ENCODE measurements at places on chromosomes 12 and 14.

- DNase-seq, result no peak
Measured at GRCh38 chr12:47147739-47148138, 68.0 kb upstream of the AMIGO2 start.

DNA sequence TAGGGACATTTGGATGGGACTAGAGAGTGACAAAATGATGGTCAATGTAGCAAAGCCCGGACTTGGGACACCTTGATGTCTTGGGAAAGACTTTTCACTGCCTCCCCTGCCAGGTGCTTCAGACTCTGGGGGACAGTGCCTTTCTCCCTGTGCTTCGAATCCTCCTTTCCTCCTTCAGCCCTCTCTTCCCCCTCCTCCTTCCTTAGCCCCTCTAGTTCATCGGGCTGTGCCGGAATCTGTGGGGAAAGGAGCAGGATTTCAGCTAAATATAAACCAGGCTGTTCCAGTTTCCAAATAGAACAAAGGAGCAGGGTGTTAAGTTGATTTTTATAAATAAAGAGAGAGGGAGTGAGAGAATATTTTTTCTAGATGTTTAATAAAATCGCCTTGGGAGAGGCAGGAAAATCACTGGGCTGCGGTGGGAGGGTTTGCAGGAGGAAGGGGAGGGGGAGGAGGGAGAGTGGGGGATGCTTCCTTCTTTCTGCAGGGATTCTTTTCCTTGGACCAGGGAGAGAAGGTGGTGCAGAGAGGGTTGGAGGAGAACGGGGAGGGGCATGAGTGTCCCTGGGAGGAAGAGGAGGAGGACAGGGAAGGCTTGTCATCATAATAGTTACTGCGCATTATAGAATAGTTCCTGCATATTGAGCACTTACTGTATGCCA lies 21.3 kb upstream of the CABP1 start:
- DNase-seq, result no peak

DNA sequence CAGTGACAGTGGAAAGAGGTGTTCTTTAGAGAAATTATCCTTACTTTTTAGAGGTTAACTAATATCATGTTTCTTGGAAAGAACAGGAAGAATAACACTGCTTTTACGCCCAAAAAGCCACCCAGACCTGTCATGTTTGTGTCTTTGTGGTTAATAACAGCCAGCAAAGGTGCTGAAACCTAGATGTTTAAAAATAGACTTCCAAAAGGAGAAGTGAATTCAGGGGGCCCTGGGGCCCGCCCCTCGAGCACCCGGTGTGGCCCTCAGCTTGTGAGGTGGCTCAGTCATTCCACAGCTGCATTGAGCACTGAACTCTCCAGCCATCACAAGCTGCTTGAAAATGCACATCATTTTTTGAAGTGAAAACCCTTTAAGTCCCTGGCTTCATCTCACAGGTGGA lies 20.8 kb upstream of the AMN start:
- DNase-seq, result no peak

- no peak for DNase-seq
Measured at GRCh38 chr12:68854078-68854468, 46.1 kb downstream of the MDM2 start.

GRCh38 chr12:2053691-2054090 lies 904 bp downstream of the CACNA1C start:
- peak; percentile 38 for DNase-seq

GRCh38 chr14:104870368-104871144 lies 5.5 kb downstream of the CEP170B start:
- DNase-seq, result no peak

DNA sequence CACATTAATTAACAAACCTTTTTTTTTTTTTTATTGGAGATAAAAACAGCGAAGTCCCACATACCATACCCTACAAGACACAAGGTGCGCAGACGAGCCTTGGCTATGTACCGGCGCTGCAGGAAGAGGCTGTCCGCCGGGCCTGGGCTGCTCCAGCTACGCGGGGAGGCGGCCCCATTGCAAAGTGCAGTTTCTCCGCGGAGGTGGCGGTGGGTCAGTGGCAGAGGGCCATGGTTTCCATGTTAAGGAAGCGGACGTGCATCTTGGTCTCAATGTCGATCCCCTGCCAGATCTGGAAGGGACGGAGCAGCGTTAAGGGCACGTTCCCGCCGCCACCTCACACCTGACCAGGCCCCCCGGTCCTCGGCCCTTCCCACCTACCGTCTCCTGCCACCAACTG lies 60.3 kb downstream of the TESC start:
- no peak for DNase-seq
